Activated T-helper 1 cell treated with anti-CD3 and anti-CD28 coated beads, Interleukin-12 subunit alpha, Interleukin-12 subunit beta, Interleukin-2, Interleukin-4 antibody, amounts not matched to agents 30 ng/mL and 10 ng/mL and 1 ng/mL, durations not matched to agents 14 hours and 24 hours and 36 hours (primary cell): ENCODE measurements at places on chromosomes 7 and 10. TPM values are rescaled to one million over a fixed set of nuclear protein-coding genes. Genes with fewer than 3 reads are reported as not detected.

Gene LRRN3
- 57.3 and 61.5 TPM in 2 replicates for total RNA-seq

Gene PYROXD2
- 2.8 and 2.9 TPM in 2 replicates for total RNA-seq

Gene ADAP1
- 80.9 and 87.7 TPM in 2 replicates for total RNA-seq

Gene CYP3A7
- total RNA-seq = not detected in 2 replicates

Gene CCDC186
- 12.1 and 13.0 TPM in 2 replicates for total RNA-seq

DNA sequence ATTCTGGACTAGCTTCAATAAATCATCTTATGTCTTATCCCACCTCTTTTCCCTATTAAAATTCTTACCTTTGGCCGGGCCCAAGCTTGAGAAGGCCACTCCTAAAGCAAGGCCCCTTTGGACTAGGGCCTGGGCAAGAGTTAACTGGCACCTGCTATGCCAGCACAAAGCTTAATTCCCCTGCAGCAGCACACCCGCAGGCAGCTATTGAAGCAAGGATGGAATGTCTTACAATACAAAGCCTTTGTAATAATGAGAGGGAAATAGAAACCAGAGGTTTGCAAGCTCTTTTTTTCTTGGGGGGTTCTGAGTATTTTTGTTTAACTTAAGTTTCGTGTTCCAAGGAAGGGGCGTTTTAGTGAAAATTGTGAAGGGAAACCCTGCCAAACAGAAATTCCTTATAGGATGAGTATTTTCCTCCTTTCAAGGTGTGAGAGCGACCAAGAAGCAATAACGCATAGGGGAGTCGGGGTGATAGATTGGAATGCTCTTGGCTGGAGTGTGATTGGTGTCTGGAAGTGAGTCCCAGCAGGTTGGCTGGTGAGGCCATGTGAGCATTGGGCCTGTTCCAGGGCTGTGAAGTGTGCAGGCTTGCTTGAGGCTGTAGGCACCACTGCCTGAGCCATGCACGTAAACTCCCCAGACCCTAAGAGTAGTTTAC is 148.5 kb downstream of the KIAA1217 start:
- H3K4me3 ChIP-seq = no peak overlapping the region
- no peak for DNase-seq
- H3K27ac ChIP-seq = no peak overlapping the region
- peaks cover 6% of the 10 kb centered on the region for H3K4me1 ChIP-seq

- H3K36me3 ChIP-seq = no peaks in the 10 kb centered on the region
- H3K27ac ChIP-seq = no peak overlapping the region
- no peak for DNase-seq
- no peaks in the 10 kb centered on the region for H3K27me3 ChIP-seq
- no peak overlapping the region for H3K4me3 ChIP-seq
- H3K4me1 ChIP-seq = no peaks in the 10 kb centered on the region
These were observed 210.5 kb downstream of the TWIST1 start for GRCh38 chr7:18906901-18907300.

DNA sequence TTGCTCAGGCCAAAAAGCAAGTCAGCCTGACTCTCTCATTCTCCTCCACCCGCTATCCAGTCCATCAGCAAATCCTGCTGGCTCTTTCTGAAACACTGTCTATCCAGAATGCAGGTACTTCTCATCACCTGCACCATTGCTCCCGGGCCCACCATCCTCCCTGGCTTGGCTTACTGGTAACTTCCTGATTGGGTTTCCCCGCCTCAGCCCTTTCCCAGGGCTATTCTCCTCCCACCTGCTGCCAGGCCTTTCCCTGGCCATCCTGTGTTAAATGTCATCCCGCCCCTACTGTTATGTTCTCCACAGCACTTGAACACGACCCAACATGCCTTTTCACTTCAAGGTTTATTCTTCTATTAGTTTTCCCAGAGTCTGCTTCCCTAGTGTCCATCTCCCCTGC is 124.0 kb downstream of the CNNM2 start:
- no peak for DNase-seq
- H3K4me3 ChIP-seq = no peak overlapping the region
- H3K4me1 ChIP-seq = no peaks in the 10 kb centered on the region
- no peaks in the 10 kb centered on the region for H3K36me3 ChIP-seq
